ENCODE measurements at places on chromosomes 4 and X.

DNA sequence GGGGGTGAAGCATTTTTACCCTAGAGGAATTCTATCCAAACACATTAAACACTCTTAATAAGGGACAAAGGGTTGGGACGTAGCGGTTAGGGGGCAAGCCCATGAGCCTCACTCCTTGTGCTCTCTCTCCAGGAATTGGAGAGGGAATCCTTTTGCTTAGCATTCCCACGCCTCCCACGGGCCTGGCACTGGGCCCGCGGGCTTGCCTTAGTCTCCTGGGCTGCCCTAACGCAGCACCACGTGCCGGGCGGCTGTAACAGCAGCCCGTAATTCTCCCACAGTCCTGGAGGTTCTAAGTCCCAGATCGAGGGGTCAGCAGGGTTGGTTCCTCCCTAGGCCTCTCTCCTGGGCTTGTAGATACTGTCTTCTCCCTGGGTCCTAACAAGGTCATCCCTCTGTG lies 67.5 kb downstream of the TBL1X start:
- DNase-seq, result no peak

DNA sequence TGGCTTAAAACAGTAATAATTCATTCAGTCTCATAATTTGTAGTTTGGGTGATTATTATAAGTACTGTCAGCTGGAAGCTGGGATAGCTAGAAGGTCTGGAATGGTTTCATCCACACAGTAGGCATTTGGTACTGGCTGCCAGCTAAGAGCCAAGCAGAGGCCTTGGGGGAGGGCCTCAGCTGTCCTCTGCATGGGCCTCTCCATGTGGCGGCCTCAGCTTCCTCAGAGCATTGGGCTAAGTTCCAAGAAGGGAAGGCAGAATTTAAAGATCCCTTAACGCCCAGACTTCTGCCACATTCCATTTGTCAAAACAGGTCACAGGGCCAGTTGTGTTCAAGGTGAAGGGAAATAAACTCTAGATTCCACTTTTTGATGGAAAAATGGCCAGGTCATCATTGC lies 93.3 kb downstream of the NEUROG2 start:
- DNase-seq, result no peak

DNA sequence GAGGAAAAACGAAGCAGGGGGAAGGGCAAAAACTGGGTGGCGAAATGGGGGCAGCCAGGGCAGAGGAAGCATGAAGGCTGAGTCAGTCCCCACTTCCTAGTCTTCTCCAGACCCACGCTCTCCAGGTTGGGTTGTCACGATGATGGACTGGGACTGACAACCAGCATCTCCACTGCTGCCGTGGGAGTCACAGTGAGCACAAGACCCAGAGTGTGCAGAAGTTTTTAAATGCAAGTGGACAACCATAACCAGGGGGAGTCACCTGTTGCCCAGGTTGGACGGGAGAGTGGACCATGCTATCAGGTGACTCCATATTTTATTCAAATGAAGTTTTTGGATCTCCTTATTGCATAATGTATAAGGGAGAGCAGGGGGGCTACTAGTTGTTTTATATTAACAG lies 511.4 kb upstream of the ZFP42 start:
- DNase-seq, result no peak

DNA sequence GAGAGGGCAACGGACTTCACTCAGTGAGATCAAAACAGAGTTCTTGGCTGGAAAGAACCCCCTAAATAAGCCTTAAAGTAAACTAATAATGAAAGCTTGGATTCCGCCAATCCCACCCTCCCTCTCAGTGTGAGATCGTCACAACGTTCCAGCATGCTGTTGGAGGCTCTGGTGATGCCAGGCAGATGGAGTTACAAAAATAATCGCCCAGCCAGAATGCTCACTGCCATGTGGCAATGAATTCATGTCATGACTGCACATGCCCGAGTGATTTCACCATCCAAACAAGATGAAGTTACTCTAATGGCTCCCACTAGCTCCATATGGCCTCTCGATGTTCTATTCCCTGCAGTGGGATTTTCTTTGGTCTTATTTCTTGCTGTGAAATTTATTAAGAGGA lies 248.0 kb downstream of the SPATA18 start:
- DNase-seq, result no peak

DNA sequence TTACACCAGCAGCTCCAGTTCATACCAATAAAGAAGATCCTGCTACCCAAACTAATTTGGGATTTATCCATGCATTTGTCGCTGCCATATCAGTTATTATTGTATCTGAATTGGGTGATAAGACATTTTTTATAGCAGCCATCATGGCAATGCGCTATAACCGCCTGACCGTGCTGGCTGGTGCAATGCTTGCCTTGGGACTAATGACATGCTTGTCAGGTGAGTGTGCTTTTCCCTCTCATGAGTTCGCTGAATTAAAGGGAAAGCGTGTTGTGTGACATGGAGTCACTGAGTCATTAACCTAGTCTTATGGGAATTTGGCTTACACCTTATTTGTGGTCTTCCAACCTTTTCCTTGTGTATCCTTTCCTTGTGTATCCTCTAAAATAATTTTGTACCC lies 15.9 kb downstream of the TMEM165 start:
- DNase-seq, result no peak

GRCh38 chrX:140163371-140164159 lies 198.2 kb upstream of the CXorf66 start:
- DNase-seq, result no peak

DNA sequence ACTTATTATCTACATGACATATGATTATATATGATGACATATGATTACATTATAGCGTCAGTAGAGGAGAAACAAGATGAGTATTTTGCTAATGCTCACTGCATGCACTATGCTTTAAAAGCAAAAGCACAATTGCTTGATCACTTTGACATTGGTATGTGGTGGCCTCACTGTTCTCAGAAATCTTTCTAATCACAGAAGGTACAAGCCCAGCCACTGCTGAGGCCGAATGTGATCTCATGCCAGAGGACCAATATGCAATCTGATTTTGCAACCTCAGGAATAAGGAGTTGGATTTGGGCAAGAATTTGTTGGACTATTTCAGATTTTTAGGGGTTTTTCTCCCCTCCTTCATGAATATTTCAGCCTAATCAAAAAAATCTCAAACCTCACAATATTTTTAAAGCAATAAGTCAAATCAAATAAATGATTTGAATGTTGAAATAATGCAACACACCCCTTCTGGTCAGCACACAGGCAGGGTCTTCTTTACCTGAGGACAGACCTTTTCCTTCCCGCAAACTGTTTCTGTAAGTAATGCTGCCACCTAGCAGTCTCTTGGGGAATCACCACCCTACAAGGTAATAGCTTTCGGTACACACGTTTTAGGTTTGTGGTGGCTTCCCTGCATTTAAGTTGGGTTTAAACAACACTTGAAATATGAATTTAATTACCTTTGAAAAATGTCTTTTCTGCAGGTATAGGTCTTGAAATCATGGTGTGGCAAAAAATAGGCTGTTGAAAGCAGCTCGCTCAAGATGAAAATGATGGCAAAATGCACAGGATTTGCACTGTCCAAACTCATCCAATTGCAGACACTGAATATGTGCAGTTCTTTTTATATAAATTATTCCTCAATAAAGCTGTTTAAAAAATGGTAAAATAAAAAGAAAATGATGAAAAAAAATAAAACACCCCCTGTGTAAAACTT lies 4.8 kb upstream of the CXCL13 start:
- DNase-seq, result no peak

DNA sequence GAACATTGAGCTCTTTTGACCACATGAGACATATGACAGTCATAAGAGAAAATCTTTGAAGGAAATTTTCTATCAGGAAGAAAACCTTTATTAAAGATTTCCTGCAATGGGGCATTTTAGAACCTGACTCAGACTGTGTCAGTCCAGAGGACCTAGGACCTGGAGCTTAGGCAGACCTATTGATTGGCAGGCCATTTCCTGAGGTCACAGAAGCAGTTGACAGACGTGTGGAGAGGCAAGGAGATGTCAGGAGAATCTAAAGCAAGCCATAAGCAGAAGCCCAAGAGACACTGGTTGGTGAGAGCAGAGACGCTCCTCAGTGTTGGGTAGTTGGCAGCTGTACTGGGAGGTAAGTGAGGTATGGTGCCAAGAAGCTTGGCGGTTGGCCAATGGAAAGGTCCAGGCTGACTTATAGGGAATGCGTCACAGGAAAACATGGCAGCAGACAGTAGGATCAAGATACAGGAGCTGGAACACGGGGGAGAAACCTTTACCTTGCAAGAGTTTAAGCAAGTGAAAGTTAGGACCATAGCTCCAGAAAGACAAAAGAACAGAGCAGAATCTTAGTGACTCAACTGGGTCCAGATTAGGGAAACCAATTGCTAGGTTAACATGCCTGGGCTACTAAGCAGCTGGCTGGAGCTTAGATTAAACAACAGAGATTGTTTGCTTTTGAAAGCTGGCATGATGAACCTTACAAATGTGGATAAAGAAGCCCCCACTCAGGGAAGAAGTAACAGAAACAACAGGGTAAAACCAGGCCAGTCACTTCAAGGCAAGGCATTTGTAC lies 18.6 kb downstream of the PALLD start:
- DNase-seq, result no peak

- no peak for DNase-seq
Observed at GRCh38 chr4:110135523-110135922, 62.9 kb downstream of the ELOVL6 start.

DNA sequence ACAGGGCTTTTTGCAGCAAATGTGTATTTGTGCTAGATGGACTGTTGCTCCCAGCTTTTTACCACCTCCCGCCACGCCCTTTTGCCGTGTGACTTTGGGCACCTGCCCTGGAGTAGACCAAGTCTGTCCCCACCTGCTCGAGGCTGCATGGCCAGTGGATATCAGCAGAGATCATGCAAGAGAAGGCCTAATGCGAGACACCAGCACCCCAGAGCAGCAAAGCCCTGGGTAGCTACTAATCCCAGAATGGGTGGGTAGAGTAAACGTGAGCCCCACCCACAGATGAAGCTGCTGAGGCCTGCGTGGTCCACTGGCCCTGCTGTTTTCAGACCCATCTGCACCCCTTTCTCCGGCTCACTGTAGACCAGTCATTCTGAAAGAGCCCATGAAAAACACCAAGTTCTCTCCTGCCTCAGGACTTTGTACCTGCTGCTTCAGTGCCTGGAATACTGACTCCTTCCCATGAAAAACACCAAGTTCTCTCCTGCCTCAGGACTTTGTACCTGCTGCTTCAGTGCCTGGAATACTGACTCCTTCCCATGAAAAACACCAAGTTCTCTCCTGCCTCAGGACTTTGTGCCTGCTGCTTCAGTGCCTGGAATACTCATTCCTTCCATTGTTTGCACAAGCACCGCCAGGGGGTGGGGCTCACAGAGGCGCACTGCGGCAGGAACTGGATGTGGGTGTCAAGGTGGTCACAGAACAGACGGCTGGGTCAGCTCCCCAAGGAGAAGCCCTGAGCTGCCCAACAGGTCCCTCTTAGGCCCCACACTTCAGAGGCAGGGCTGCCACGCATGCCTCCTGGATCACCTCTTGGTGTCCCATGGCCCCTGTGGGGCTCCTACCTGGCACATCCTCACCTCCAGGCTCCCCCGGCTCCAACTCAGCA lies 5.1 kb upstream of the TNIP2 start:
- DNase-seq, result no peak

DNA sequence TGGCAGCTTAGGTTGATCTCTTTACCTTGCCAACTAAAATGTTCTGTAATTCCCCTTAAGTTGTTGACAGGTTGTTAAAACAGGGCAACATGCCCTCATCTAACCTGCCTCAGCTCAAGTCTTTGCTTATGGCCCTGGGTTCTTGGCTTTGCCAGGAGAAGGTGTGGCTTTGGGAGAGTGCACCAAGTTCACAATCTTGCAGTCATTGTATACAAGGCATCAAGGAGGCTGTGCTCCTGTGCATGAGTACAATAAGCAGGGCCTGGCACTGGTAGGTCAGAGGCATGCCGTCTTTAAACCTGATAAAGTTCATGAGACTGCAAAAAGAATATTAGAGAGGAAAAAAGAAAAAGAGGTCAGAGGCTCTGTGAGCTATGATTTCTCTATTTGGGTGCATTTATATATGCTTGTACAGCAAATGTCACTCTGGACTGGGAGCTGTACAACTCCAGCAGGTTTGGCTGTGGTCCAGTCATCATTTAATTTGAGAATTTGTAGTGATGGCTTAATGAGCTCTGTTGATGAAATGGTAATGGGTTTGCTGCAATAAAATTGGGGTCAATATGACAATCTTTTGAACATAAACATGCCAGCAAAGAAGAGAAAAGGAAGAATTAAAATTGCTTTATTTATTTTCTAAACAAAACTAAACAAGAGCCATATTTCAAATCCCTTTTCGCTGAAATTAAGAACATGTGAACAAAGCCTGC lies 30.3 kb downstream of the AREG start:
- no peak for DNase-seq

- no peak for DNase-seq
Observed at GRCh38 chrX:133497356-133497755, 82.1 kb upstream of the GPC4 start.

DNA sequence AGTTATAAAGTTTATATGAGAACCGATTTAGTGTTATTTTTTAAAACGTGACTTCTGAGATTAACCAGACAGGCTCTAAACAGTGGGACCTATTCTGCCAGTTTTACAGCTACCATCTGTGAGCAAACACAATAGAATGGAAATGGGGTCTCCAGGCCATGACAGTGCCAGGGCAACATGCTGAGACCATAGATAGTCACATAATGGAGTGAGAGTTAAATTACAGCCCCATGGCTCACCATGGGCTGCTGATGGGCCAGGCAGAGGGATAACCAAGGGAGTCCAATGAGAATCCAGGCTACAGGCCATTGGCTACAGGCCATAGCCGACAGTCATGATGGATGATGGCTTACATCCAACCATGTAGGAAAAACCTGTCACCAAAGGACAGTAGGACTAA lies 183.5 kb upstream of the NDP start:
- DNase-seq, result no peak

- DNase-seq, result no peak
Observed at GRCh38 chr4:7041801-7042502, 1.2 kb upstream of the TADA2B start.

DNA sequence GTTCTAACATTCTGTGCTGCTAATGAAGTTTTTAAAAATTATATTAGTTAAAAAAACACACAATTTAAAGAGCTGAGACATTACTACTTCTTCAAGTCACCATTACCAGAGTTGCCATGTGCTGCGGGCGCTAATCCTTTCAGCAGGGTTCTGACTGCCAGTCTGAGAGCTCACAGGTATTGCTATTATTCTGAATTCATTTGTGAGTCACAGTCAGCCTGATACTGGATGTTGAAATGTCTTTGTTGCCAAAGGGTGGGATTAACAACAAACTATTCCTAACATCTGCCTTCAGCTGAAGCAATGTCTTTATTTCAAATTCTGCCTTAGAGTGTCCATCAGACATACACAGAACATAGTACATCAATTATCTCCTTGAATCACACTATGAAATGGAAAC lies 197.1 kb upstream of the FGF13 start:
- no peak for DNase-seq

Data from activated CD4-positive, CD25-positive, alpha-beta regulatory T cell treated with anti-CD3 and anti-CD28 coated beads, Interleukin-2, amount 50 U/mL, for 72 hours (primary cell).